ENCODE measurements at places on chromosomes 1 and 21.

DNA sequence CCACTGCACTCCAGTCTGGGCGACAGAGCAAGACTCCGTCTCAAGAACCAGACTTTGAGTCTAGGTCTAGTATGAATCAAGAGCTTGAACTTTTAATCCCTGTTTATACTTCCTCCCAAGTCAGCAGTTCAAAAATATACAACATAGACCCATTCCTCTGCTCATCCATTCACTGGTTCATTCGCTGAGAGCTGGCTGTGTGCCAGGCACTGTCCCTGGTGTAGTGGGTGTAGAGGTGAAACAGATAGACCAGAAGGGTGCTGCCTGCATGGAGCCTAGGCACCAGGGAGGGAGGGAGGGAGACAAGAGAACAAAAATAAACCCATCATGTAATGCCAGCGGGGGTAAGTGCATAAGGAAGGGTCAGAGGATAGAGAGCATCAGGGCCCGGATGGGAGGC is 25.5 kb upstream of the SEC16B start:
- DNase-seq: no peak

- DNase-seq: no peak
These were observed 4.9 kb downstream of the SH3BGRL3 start for GRCh38 chr1:26284597-26285347.

DNA sequence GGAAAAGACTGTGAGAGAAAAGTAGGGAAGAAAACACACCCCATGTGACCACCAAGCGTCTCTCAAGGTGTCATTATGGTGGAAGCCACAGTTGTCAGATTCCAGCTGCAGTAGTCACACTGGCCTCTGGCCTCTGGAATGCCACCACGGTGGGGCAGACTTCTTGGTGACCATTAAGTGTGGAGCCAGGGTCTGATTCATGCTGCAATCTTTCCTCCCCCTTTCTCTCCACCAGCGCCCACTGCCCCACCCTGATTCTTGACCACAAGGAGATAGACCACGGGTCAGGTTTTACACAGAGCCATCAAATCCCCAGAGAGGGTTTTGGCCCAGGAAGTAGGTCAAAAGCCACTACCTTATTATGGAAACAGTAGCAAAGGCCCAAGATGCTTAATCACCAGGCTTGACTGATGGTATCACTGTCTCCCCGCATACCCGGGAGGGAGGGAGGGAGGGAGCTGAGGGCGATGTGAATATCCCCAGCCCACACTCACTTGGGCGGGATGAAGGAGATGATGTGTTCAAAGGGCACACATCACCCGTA is 52.7 kb upstream of the GRHL3 start:
- no peak for DNase-seq

GRCh38 chr21:37028570-37028969 is 22.1 kb downstream of the RIPPLY3 start:
- no peak for DNase-seq

GRCh38 chr1:88890791-88891317 is 513 bp downstream of the GTF2B start:
- DNase-seq: no peak

Measured in forelimb muscle (tissue), 1 donor.